ENCODE measurements at places on chromosomes 1 and 21.

- no peak for DNase-seq
These were observed 24.2 kb downstream of the ZBTB18 start for GRCh38 chr1:244075247-244075722.

DNA sequence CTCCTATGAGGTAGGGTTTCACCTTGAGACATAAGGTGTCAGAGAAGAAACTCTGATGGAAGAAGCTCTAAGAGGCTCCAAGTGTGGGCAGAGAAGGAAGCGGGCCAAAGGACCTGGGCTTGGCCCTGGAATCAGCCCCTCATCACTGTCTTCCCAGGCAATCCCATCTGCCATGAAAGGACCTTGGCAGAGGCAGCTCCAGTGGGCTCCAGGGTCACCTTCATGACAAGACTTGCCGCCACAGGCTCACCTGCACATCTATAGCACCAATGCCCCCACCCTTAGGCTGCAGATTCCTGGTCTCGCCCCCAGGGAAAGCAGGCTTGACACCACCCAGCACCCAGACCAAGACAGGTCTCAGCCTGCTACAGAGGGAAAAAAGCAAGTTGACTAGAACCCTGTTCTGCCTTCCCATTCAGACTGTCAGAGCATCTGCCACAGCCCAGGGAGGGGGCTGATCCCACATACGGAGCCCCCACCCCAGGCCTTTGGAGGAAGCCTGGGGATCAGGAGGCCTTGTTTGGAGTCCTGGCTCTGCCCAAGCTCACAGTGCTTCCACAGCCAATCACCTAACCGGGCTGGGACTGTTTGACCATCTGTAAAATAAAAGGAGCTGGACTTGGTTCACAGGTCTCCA lies 490 bp upstream of the FAM110D start:
- no peak for DNase-seq

DNA sequence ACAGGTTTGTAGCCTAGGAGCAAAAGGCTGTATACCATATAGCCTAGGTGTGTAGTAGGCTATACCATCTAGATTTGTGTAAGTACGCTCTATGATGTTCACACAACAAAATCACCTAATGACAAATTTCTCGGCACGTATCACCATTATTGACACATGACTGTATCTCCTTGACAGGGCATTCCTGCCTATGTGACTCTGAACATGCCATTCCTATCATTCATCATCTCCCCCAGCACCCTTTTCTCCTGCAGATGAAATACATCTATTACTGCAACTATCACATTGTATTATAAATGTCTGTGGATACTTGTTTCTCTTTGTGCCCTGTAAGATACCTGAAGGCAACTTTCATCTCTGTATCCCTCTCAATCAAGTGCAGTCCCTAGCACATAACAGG lies 29.9 kb downstream of the TP53BP2 start:
- no peak for DNase-seq

- DNase-seq: no peak
These were observed 400.3 kb upstream of the POU3F1 start for GRCh38 chr1:38446936-38447335.

DNA sequence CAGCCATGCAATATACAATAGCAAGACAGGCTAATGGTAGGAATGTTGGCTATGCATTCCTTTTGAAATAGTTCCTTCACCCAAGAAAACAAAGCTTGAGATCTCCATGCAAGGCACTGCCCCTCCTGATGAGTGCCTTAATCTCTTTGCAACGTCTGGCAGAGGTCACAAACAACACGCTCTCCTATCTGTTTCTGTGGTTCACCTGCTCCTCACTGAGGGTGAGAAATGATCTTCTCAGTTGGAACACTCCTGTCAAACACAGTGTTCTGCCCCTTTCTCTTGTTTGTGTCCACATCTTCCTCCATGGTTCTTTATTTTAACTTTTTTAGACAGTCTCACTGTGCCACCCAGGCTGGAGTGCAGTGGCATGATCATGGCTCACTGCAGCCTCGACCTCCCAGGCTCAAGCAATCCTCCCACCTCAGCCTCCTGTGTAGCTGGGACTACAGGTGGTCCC lies 21.2 kb upstream of the XPR1 start:
- no peak for DNase-seq

- DNase-seq: no peak
These were observed 26.7 kb downstream of the SUSD4 start for GRCh38 chr1:223337174-223337869.

GRCh38 chr1:167126811-167127210 lies 32.9 kb downstream of the STYXL2 start:
- DNase-seq: no peak

All from HEK293T (cell line).